Thoracic aorta endothelial cell (primary cell): ENCODE measurements at places on chromosomes 4 and X. TPM values are rescaled to one million over a fixed set of nuclear protein-coding genes. Genes with fewer than 3 reads are reported as not detected.

PLXNB3 gene
- total RNA-seq: 2.2 and 7.0 TPM in 2 replicates

AFM gene
- total RNA-seq: not detected in 2 replicates

ASMT gene
- total RNA-seq: not detected in 2 replicates

ARHGAP6 gene
- 1.1 TPM in 2 replicates for total RNA-seq

PLAC8 gene
- 0.22 TPM in 1 of 2 replicates, not detected in the other for total RNA-seq

ZFX gene
- 49.3 and 81.4 TPM in 2 replicates for total RNA-seq

GLRA2 gene
- total RNA-seq: not detected in 2 replicates

STPG2 gene
- total RNA-seq: 0.13 TPM in 1 of 2 replicates, not detected in the other

FAM9B gene
- not detected in 2 replicates for total RNA-seq

KLHL4 gene
- 33.7 and 38.3 TPM in 2 replicates for total RNA-seq

PSAPL1 gene
- total RNA-seq: not detected in 2 replicates

GABRE gene
- 9.6 and 11.8 TPM in 2 replicates for total RNA-seq

GRID2 gene
- not detected in 2 replicates for total RNA-seq

ETDA gene
- not detected in 2 replicates for total RNA-seq

SRPX2 gene
- total RNA-seq: 109 and 143 TPM in 2 replicates

CENPVL1 gene
- total RNA-seq: not detected in 2 replicates

CXXC4 gene
- total RNA-seq: under 0.01 and 0.36 TPM in 2 replicates

ZNF182 gene
- total RNA-seq: 4.1 and 4.5 TPM in 2 replicates

CFP gene
- total RNA-seq: 0.13 and 0.14 TPM in 2 replicates

TLR7 gene
- total RNA-seq: not detected in 2 replicates

PPP1R3F gene
- 0.93 and 1.9 TPM in 2 replicates for total RNA-seq

BGN gene
- 13.4 and 34.2 TPM in 2 replicates for total RNA-seq

PRDM8 gene
- 0.50 and 0.66 TPM in 2 replicates for total RNA-seq

HSD17B11 gene
- total RNA-seq: 39.5 and 49.8 TPM in 2 replicates

ESX1 gene
- not detected in 2 replicates for total RNA-seq

TAF7L gene
- 1.4 and 2.4 TPM in 2 replicates for total RNA-seq

SMIM10 gene
- 1.5 and 2.0 TPM in 2 replicates for total RNA-seq

FRG2 gene
- not detected in 2 replicates for total RNA-seq

PAGE5 gene
- not detected in 2 replicates for total RNA-seq

SPANXN3 gene
- total RNA-seq: not detected in 2 replicates
